Activated naive CD4-positive, alpha-beta T cell treated with anti-CD3 and anti-CD28 coated beads for 36 hours (primary cell): ENCODE measurements at places on chromosomes 2 and 18. TPM values are rescaled to one million over a fixed set of nuclear protein-coding genes. Genes with fewer than 3 reads are reported as not detected.

The GAREM2 gene
- total RNA-seq, result 1.3 TPM

The CMPK2 gene
- 7.2 TPM for total RNA-seq

- DNase-seq, result no peak
Observed at GRCh38 chr2:74259733-74260132, 61.3 kb downstream of the MTHFD2 start.

DNA sequence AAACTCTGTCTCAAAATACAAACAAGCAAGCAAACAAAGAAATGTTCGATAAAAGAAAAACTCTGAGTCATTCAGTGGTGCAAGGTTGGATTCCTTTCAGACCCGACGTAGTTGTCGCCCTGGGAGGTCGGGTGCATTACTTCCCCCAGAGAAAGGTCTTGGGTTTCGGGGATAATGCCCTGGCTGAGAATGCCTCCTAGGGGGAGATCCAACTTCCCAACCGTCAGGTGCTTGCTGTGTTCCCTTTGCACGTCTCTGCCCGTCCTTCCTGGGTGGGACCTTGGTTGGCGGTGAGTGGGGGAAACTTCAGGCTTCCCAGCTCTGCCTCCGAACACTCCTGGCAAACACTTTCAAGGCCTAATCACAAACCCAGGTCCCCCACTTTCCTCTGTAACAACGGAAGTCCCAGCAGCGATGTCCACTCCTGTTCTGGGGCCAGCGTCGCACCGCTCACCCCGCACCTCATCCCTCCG is 609 bp downstream of the TPGS2 start:
- DNase-seq, result peak; percentile 42

The ANKRD30B gene
- total RNA-seq, result not detected

DNA sequence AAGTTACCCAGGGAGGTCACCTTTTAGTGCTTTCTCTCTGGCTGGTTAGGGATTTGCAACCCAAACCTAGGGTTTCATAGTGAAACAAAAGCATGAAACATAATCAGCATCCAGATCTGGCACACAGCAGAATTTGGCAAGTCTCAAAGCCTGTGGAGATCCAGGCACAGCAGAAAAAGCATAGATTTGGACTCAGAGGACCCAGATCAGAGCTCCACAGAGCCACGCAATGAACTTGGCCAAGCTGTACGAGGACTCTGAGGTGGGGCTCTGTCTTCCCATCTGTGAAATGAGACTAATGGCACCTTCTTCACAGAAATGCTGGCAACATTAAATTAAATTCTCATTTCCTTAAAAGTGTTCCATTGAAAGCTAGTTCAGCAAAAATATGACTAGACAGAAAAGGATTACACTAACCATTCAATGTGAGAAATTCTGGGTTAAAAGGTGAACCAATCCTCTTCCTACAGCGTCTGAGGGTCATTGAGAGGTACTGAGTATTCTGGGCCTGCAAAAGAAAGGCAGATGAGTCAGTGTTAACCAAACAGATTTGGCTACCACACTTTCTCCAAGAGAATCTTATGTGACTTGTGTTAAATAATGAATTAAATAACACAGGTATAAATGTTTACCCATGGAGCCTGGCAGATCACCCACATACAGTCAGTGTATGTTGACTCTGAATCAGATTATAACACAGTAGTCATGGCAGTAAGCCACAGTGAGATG is 266.3 kb downstream of the MREG start:
- no peak for DNase-seq

DNA sequence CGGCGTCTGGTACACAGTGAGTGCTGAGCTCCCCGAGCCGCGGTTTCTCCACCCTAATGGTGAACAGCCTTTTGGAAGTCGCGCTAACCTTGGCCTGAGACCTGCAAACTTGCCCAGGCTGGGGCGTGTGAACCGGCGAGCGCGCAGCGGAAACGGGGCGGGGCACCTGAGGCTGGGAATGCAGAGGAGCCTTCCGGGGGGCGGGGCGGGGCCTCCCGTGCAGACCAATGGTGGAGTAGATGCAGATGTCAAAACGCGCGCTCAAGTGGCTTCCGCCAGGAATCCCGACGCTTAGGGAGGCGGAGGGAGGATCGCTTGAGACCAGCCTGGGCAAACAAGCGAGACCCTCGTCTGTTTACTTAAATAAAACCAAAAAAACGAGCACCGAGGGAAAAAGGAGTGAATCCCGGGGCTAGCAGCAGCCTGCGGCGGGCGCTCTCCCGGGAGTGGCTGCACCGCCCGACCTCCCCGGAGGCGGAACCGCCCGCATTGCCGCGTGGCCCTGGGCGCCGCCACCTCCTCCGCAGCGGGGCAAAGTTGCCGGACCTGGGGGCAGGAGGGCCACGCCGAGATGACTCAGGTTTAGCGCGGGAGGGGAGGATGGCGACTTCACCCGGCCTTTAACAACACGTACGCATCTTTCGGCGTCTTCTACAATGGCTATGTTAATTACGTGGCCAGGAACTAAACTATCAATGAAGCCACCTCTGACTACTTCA is 2.2 kb upstream of the RRM2 start:
- DNase-seq, result peak; percentile 98

The GPBAR1 gene
- 0.10 TPM for total RNA-seq

GRCh38 chr2:231152800-231153557 is 28.1 kb upstream of the HTR2B start:
- DNase-seq, result no peak

- no peak for DNase-seq
Observed at GRCh38 chr18:51734576-51734975, 537.1 kb upstream of the MEX3C start.

The RAMP1 gene
- total RNA-seq, result 0.69 TPM

- no peak for DNase-seq
Observed at GRCh38 chr18:3660739-3661515, 211.0 kb downstream of the TGIF1 start.

DNA sequence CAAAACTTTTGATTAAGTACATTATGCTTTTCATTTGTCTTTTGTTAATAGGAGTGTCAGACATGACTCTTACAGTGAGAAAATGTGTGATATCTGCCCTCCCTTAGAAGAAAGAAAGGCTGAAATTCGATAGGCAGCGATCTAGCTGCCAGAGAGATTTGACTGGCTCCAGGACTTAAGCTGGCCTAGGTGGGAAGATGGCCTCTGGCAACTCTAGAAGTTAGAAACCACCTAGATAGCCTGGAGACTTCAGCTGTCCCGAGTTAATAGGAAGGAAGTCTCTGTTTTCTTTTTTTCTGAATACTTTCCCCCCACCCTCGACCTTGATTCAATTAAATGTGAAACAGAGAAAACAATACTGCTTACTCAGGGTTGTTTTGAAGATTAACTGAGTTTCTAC is 1194.7 kb upstream of the CRIM1 start:
- DNase-seq, result no peak

GRCh38 chr2:134391751-134392160 is 137.9 kb downstream of the MGAT5 start:
- DNase-seq, result no peak

DNA sequence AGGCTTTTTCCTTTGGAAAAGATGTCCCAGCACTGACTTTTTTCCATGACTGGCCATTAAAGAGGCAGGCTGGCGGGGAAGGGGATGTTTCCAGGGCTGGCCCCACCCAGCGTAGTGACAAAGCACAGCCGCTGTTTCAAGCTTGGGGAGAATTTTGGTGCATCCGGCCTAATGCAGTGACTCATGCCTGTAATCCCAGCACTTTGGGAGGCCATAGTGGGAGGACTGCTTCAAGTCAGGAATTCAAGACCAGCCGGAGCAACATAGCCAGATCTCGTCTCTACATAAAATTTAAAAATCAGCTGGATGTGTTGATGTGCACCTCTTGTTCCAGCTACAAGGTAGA is 78.0 kb upstream of the SH3BP4 start:
- DNase-seq, result no peak

- DNase-seq, result no peak
Observed at GRCh38 chr2:98565941-98566340, 42.4 kb downstream of the COA5 start.

DNA sequence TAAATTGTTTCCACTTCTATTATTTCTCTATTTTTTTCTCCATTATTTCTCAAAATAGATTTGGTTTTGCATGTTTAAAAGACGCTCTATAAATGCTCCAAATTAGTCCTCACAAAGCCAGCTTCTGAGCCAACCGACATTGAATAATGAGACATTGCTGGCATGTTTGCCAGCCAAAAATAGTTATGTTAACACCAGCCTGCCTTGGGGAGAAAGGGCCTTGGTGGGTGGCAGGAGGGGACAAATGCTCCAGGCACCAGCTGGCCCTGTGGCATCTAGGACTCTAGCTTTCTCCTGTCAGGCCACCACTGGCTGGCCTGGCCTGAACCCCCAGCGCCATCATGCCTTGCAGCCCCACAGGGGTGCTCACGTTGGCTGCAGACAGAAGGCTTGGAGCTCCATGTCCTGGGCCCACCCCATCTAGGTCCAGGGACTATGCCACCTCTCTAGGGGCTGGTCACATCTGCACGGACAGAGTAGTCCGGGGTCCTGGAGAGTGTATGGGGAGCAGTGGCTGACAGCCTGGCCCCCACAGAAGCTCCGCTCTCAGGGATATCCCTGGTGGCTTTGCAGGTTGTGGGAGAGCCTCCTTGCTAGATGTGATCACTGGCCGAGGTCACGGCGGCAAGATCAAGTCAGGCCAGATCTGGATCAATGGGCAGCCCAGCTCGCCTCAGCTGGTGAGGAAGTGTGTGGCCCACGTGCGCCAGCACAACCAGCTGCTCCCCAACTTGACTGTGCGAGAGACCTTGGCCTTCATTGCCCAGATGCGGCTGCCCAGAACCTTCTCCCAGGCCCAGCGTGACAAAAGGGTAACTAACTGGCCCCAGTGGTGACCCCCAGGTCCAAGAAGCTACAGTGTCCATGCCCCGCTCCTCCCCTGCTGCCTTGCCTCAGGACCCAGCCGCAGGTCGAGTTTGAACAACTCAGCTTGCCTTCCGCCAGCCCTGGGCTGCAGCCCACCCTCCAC is 12.5 kb downstream of the ABCG8 start:
- no peak for DNase-seq

GRCh38 chr2:134406736-134407135 is 152.9 kb downstream of the MGAT5 start:
- no peak for DNase-seq
